ENCODE measurements at places on chromosomes 1 and 21.

GRCh38 chr1:199020051-199020450 is 381.2 kb downstream of the PTPRC start:
- DNase-seq, result no peak

GRCh38 chr1:169468982-169469381 is 16.8 kb downstream of the SLC19A2 start:
- DNase-seq, result no peak

DNA sequence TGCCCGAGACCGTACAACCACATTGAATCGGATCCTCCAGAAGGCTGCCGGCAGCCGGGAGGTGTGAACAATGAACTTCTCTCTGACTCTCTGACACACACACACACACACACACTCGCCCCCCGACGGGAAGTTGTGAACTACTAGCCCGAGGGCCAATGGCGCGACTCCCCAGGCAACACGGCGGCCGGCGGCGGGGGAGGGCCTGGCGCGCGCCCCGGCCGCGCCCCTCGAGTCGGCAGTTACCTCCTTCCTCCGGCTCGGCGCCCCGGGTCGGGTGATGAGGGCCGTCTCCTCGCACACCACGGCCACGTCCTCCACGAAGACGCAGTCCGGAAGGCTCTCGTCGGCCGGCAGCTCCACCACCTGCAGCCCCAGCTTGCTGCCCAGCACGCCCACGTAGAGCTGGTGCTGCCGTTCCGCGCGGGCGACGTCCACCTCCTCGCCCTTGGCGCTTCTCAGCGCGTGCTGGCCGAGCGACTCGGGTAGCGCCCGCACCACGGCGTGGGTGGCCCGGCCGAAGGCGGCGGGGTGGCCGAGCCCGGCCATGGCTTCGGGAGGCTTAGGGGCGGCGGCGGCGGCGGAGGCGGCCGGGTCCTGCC is 361 bp downstream of the DDAH1 start:
- DNase-seq, result no peak

DNA sequence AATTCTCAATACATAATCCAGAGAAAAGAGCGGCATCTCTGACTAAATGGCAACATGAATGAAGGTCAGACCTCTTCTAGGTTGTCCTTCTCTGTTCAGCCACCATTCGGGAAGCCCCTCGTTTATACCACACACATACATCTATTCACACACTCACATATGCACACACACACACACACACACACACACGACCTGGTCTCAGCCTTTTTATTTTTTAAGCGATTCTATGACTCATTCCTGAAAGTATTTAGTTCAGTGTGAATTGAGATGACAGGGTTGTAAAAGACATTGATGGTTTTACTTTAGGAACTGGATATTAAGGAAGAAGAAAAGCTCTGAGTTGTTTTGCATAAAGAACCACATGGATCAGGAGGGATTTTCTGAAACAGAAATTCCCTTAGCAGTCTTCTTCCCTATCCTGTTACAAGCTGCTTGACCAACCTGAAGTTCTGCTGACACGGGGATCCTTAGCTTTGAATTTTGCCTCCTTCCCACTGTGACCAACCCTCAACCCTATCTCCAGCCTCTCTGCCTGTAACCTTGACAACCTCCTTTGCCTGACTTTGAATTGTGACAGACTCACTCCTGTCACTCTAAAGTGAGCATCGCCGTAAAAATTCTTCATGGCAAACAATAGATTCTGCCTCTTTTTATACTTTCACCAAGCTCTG is 383.1 kb upstream of the ESRRG start:
- no peak for DNase-seq

DNA sequence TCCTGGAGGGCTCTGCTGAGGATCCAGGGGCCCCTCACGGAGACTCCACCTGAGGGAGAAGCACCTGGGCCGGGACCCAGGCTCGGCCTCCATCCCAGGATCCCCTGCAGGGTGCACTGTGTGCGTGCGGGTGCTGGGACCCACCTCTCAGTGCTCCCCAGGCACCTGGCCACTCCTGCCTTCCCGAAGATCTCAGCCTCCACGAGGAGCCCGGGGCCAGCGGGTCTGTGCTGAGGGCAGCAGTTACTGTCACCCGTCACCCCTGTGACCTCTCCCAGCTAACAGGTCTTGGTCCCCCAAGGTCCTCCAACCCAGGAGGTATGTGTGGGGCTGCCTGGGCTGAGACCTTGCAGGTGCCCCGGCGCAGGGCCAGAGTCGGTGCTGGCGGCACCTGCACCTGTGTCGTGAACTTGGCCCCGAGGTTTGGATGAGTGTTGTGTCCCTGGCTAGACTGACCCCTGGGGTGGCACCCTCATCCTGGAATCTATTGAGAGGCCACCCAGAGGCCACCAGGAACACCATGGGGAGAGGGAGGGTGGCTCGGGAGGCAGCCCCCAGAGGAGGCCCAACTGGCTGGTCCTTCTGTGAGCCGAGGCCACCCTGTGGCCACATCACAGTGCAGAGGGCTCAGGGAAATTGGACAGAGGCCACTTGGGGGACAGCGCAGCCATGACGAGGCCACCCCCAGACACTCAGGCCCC is 17.7 kb downstream of the MORN1 start:
- DNase-seq, result no peak

DNA sequence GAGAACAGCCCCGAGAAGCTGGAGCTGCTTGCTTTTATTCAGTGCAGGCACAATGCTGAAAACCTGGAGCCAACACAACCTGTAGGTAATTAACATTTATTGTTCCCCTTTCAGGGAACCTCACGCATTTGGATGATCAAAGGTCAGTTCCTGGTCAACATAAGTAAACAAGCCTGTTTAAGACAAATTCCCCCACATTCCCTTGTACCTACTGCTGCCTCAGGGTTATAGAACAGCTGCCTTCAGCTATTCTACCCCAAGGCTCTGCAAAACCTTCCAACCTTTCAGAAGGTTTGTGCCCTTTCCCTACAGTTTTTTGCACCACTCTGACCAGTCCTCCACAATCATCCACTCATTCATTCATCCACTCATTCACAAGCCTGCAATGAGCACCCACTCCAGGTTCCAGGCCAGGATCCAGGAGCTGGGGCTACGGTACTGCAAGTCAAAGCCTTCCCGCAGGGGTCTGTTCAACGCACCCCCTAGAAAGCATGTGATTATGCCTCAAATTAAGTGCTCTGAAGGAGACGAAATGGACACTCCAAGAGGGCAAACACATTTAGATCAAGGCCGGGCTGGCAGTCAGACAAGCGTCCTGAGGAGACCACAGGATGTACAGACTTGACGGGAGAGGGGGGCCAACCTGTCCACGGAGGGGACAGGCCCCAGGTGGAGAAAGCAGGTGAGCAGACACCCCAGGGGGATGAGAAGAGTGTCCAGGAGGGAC is 683.9 kb downstream of the MATN1 start:
- no peak for DNase-seq

Data from epithelial cell of prostate (primary cell).